ENCODE measurements at places on chromosomes 7 and 10. TPM values are rescaled to one million over a fixed set of nuclear protein-coding genes. Genes with fewer than 3 reads are reported as not detected.

CABCOCO1 gene
- not detected for total RNA-seq

STEAP4 gene
- total RNA-seq = 3.5 TPM

LIPF gene
- not detected for total RNA-seq

PNLIPRP3 gene
- total RNA-seq = not detected

GAD2 gene
- not detected for total RNA-seq

SFTPA1 gene
- total RNA-seq = 8.8 TPM

C10orf53 gene
- total RNA-seq = not detected

ABLIM1 gene
- 118 TPM for total RNA-seq

CDNF gene
- total RNA-seq = 1.4 TPM

COL1A2 gene
- 55.6 TPM for total RNA-seq

DNA sequence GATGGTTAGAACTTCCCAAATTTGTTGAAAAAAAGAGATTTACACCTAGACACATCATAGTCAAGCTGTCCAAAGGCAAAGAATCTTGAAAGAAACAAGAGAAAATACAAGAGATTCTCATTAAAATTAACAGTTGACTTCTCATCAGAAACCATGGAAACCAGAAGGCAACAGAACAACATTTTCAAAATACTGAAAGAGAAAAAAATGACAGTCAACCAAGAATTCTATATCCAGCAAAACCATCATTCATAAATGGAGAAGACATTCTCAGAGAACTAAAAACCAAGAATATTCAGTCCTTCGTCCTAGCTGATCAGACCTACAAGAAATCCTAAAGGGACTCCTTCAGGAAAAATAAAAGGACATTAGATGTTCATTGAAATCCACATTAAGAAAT lies 90.6 kb downstream of the ARHGAP22 start:
- no peak for DNase-seq

GRCh38 chr10:90398566-90398965 lies 459.3 kb downstream of the HTR7 start:
- no peak for DNase-seq

- no peak for DNase-seq
Observed at GRCh38 chr7:95777269-95777668, 4.9 kb downstream of the DYNC1I1 start.

- peak; percentile 74 for DNase-seq
Observed at GRCh38 chr10:119542988-119543813, 682 bp upstream of the RGS10 start.

- DNase-seq = no peak
Observed at GRCh38 chr7:149377386-149377785, 83.5 kb downstream of the ZNF777 start.

DNA sequence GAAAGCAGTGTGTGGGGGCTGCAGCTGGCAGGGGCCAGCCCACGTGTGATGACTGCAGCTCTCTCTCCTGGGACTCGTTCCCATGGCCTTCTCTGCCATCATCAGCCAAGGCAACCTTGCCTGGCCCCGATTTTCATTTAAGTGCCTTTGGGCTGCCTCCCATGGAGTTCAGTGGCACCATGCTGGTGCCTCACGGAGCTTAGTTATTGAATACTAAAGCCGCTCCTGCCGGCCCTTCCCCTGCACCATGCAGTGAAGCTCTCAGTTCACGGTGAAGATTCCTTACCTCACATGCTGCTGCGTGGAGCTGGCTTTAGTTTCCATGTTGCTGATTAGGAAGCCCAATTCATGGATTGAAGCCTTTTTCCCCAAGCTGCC lies 141.5 kb upstream of the EEPD1 start:
- no peak for DNase-seq

- no peak for DNase-seq
Observed at GRCh38 chr7:20596653-20597052, 18.8 kb upstream of the ABCB5 start.

- DNase-seq = peak; percentile 71
Observed at GRCh38 chr10:112383325-112383724, 9.4 kb downstream of the ACSL5 start.

DNA sequence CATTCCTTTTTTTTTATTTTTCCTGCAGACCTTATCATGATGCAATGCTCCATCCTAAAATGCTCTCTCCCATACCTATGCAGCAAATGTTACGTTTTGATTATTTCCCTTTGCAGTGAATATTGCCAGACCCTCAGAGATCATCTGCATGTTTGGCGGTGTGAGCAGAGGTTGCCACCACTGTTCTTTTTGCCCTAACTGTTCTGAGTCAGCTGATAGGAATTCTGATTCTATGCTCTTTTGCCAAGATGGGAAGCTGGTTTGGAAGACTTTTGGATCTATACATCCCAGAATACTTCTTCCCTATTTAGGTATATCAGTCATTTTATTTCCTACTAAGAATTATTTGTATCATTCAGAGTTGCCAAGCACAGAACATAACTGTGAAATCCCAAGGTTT lies 130.5 kb downstream of the KLF6 start:
- no peak for DNase-seq

DNA sequence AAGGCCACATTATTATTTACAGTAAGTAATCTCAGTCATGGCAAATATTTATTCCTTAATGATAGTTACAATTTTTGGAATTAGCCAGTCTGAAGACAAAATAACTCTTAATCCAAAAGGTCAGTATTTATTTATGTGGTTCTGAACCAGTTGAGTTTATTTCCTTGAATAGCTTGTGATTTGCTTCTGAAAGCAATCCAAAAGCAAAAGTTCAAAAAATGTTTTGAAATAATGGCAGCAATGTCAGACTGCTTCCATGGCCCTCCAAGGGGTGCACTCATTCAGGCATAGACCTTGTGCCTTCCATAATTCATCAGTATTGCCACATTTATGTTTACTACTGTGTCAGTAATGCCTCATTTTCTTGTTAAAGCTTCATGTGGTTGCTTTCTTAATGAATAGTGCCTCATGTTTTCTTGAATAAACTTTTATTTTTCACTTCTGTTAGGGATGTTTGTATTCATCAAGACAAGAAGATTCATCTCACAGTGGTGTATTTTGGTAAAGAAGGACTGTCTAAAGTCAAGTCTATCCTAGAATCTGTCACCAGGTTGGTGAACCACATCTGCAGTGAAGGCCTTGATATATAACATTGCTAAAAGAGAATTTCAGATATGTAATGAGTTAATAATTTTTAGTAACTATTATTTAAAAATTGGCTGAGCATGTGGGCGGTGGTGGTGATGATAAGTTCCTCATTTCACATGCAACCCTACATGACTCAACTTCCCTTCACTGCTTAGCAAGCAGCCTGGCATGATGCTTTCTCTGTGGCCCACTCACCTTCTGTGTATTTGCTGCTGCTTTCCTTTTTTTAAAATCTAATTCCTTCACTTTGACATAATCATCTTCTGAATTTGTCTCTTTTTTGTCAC lies 22.0 kb downstream of the CSGALNACT2 start:
- no peak for DNase-seq

DNA sequence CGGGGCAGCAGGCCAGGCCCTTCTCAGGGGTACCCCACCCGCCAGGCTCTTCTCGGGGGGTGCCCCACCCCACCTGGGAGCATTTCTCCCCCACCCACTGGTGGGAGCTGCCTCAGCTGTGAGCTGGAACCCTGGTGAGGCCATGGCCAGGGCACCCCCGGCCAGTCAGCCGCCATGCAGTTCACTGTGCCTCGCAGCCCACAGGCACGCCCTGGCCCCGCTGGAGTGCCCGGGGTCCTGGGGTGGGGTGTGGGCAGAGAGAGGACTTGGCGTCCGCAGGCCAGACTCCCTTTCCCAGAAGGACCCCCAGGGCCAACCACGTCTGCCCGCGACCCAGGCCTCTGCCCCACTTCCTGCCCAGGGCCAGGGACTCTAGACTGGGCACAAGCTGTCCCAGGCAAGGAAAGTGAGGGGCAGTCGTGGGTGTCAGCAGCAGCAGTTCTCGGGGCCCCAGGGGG lies 13.1 kb downstream of the DPYSL4 start:
- no peak for DNase-seq

- DNase-seq = no peak
Observed at GRCh38 chr10:62620491-62620890, 184.0 kb upstream of the ADO start.

GRCh38 chr7:1977876-1978441 lies 254.8 kb downstream of the MAD1L1 start:
- DNase-seq = no peak

DNA sequence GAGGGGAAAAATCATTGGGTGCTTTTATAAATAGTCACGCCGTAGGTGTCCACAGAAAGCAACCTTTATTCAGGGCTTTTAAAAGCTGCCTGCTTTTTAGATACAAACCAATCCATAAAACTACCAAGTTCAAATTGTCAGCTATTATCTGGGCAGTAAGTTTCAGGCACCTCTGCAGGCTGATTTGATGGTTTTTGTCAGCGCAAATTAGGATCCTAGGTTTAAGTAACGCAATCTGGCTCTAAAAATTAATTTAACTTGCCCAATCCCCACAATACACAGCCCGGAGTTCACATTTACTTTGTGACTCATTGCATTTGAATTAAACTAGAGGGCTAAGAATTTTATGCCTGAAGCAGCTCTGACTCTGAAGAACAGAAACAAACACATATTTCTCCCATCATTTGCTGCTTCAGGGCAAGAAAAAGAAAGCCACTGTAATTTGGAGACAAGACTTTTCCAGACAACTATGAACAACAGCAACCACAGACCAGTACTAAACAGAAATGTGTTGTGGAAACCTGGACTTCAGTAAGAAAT lies 43.3 kb downstream of the NRP1 start:
- no peak for DNase-seq

- no peak for DNase-seq
Observed at GRCh38 chr7:42198296-42198695, 38.7 kb downstream of the GLI3 start.

GRCh38 chr7:494259-494687 lies 25.4 kb downstream of the PDGFA start:
- DNase-seq = no peak

GRCh38 chr10:12534824-12535223 lies 185.5 kb downstream of the CAMK1D start:
- no peak for DNase-seq

DNA sequence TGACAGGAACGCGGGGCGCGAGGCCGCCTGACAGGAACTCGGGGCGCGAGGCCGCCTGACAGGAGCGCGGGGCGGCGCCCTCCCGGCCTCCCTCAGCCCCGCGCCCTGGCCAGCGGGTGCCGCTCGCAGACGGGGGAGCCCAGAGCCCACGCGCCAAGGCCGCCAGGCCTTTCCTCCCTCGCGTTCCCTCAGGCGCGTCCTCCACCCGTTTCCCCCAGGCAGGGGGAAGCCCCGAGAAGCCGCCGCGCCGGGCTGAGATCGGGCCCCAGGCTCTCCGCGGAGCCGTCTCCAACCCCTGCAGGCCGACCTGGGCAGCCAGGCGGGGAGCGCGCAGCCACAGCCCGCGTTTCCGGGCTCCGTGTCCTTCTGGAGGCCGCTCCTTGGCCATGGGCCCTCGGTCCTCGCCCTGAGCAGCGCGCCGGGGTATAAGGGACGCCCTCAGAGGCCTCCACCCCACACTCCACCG lies 17.7 kb downstream of the PTPRN2 start:
- DNase-seq = no peak

DNA sequence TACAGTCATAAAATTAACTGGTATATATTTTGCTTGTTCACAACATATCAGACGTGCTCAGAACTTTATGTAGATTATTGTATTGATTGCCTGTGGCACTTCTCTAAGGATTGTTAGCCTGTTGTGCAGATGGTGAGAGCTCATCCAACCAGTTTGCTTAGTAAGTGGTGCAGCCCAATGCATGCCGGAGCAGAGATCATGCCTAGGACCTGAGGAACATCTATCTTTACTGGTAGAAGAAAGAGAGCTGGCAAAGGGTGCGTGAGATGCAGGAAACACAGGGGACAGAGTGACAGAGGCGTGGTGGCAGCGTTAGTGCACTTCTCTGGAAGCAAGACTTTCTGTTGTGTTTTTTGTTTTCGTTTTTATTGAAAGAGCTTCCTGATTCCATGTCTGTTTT lies 35.9 kb downstream of the CCM2 start:
- DNase-seq = no peak

- DNase-seq = no peak
Observed at GRCh38 chr7:158124671-158125079, 462.9 kb downstream of the PTPRN2 start.

DNA sequence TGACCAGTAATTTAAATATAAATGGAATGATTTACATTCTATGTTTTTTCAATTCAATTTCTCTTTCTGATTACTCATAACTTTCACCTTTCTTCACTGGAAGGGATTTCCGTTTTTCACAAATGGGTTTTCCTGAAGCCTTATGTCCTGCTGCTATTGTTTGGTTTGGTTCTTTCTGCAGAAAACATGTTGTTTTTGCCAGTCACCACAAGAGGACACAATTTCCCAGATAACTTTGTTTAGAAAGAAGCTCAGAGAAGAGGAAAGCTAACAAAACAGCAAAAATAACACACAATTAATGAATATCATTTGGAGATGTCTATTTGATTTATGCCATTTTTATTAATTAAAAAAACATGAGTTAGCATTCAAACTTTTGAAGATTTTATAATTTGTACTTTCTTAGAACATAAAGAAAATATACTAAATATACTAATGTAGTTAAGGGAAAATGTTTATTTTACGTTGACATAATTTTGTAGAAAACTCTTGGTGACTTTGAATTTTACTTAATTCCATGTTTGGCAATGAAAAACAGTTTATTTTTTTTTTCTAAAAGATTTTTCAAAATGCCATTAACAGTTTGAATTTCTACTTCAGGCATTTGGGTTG lies 4.6 kb upstream of the TWIST1 start:
- no peak for DNase-seq

- no peak for DNase-seq
Observed at GRCh38 chr10:115606086-115606485, 512.9 kb downstream of the ATRNL1 start.

GRCh38 chr7:106071356-106071998 lies 40.6 kb downstream of the SYPL1 start:
- DNase-seq = peak; percentile 85

DNA sequence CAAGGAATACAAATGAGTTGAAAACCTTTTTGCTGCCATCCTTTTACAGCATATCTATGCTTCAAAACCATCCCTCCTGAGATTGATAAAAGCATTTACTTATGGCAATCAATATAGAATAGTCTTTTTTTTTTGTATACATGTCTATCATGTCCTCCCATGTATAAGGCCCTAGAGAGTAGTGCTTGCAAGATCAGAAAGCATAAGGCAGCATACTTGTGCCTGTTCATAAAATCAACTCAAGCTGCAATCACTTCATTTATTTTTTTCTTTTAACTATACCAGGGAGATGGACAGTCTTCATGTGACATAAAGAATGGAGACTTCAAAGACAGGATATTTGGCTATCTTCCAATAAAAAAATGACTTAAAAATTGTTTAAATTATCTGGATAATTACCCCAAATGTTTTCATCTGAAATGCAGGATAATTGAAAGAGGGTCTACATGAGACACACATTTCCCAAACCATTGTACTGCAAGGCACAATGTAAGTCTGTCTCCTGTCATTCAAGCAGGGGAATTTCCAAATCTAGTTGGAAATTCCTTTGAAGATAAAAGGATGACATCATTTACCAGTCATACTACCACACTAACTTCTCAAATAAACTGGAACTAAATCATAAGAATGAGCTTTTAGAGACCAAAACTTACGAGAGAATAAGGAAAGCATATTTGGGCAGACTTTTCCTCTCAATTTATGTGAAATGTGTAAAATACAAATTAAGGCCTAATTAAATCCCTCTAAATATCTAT lies 22.5 kb downstream of the LRRN3 start:
- no peak for DNase-seq
